SK-N-DZ (cell line): ENCODE measurements at places on chromosomes 4 and X.

DNA sequence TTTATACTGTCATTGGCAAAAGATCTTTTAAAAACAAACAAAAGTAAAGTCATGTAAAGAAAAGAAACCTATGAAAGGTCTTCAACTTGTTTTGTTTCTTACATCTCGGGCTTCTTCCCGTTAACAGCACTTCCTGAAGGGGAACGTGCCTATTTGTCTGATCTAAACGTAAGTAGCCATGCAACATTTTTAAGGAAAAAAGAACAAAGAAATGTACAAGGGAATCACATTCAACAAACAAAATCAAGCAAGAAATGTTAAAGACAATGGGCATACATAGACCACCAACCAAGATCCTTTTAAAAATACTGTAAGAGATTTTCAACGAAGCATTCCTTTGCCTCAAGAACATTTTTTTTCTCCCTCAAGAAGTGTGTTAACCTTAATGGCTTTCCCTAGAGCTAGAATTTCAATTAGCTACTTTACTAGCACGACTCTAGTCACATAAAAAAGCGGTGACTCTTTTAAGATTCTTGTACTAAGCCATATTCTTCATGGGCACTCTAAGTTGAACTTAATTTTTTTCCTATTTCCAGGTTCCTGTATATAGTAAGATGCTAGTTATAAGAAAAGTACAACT lies 112.0 kb upstream of the TTC29 start:
- no peak for DNase-seq

GRCh38 chrX:28042260-28042659 lies 61.0 kb upstream of the DCAF8L1 start:
- DNase-seq: no peak

GRCh38 chr4:79603681-79604080 lies 195.7 kb upstream of the GK2 start:
- DNase-seq: no peak

DNA sequence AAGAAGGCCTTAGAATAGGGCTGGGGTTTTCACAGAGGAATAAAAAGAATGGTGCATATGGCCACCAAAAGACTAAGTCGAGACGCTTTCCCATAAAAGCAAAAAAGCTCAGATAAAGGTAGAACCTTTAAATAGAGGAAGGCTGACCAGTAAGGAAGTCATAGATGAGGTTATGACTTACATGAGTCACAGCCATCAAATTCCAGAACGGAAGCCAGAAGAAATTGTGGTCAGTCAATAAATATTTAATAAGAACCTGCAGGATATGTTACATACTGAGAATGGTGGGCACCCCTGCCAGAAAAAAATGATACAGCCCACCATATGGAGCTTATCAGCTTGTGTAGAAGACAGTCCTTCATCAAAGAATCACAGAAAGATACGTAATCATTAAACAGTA lies 120.1 kb downstream of the MANBA start:
- DNase-seq: no peak

- no peak for DNase-seq
Observed at GRCh38 chr4:82865592-82865991, 25.4 kb downstream of the SEC31A start.

DNA sequence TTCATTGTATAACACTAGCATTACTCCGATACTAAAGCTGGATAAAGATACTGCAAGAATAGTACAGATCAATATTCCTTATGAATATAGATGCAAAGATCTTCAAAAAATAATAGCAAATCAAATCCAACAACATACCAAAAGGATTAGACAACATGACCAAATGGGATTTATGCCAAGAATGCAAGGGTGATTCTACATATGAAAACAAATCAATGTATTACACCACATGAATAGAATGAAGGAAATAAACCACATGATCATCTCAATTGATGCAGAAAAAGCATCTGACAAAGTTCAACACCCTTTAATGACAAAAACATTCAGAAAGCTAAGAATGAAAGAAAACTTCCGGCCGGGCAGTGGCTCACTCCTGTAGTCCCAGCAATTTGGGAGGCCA lies 42.8 kb downstream of the CUL4B start:
- no peak for DNase-seq

DNA sequence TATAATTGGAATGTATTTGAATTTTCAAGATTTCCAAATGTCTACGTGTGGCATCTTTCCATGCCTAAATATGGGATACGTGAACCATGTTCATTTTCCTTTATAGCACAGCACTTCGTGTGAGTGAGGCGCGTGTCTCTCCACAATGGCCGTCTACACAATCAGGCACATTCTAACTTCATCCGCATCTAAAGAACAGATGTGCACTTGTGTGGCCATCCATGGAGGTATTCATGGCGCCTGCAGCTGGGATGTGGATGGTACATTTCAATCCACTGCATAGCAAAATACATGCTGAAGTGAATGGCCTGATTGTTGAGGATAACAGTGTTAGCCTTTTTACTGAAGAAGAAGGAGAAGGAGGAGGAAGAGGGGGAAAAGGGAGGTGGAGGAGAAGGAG lies 34.5 kb upstream of the TRIM2 start:
- DNase-seq: no peak

- no peak for DNase-seq
Observed at GRCh38 chrX:24260842-24261550, 52.9 kb downstream of the SUPT20HL2 start.

- no peak for DNase-seq
Observed at GRCh38 chr4:109755656-109756055, 25.8 kb upstream of the PLA2G12A start.

GRCh38 chr4:78312989-78313753 lies 238.4 kb upstream of the ANXA3 start:
- DNase-seq: no peak

DNA sequence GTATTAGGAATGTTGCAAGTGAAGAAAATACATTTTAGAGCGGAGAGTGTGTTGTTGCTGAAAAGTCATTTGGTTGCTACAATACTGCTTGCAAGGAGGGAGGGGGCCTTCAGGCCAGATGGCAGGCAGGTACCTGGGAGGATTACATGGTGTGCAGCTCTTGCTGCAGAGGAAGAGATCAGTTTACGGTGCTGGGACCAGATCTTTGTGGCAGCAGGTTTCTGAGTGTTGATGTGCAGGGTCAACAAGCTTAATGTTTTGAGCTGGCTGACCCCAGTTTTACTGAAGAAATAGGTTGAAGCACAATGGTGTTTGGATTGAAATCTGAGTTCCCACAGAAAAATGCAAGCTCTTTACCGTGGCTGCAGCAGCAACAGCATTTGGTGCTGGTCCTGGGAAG lies 96.4 kb upstream of the DDIT4L start:
- DNase-seq: no peak

GRCh38 chrX:120463241-120463640 lies 5.9 kb downstream of the LAMP2 start:
- DNase-seq: no peak

- DNase-seq: no peak
Observed at GRCh38 chr4:179843370-179843769, 2399.8 kb upstream of the TENM3 start.
